ENCODE measurements at places on chromosomes 5 and 9. TPM values are rescaled to one million over a fixed set of nuclear protein-coding genes. Genes with fewer than 3 reads are reported as not detected.

Gene IFNA16
- not detected for total RNA-seq

Gene HCN1
- total RNA-seq = not detected

Gene CYSRT1
- 0.87 TPM for total RNA-seq

Gene PCDHGB7
- 17.3 TPM for total RNA-seq

Gene GARNL3
- 7.7 TPM for total RNA-seq

Gene SLC36A2
- not detected for total RNA-seq

Gene GPR150
- 0.13 TPM for total RNA-seq

Gene SARDH
- 7.4 TPM for total RNA-seq

Gene SMARCA2
- 73.5 TPM for total RNA-seq

Gene EGFLAM
- total RNA-seq = 8.9 TPM

Gene GFRA3
- total RNA-seq = not detected

All from aortic smooth muscle cell (primary cell).